ENCODE measurements at places on chromosomes 16 and 17. TPM values are rescaled to one million over a fixed set of nuclear protein-coding genes. Genes with fewer than 3 reads are reported as not detected.

Gene KRTAP9-2
- not detected for total RNA-seq

Gene SOCS1
- 2.3 TPM for total RNA-seq

Gene IL21R
- 0.67 TPM for total RNA-seq

Gene ACSM2A
- total RNA-seq: not detected

Gene CCDC200
- total RNA-seq: not detected

Gene CARD14
- not detected for total RNA-seq

Gene TBC1D26
- total RNA-seq: not detected

Gene HP
- total RNA-seq: not detected

Gene TBX2
- total RNA-seq: 1.8 TPM

Gene PIGW
- total RNA-seq: 27.9 TPM

GRCh38 chr16:46961373-46962353 is 11.8 kb downstream of the DNAJA2 start:
- DNase-seq: peak; percentile 13

DNA sequence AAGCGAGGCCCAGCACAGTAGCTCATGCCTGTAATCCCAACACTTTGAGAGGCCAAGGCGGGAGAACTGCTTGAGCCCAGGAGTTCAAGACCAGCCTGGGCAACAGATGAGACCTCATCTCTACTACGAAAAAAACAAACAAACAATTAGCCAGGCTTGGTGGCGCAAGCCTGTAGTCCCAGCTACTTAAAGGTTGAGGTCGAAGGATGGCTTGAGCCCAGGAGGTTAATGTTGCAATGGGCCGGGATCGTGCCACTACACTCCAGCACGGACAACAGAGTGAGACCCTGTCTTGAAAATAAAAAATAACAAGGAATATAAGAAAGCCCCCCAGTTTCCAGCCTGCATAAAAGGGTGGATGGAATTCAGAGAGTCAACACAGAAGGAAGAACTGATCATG is 40.3 kb downstream of the ARHGAP17 start:
- no peak for DNase-seq

GRCh38 chr16:67774457-67774853 is 31.9 kb downstream of the RANBP10 start:
- DNase-seq: no peak

DNA sequence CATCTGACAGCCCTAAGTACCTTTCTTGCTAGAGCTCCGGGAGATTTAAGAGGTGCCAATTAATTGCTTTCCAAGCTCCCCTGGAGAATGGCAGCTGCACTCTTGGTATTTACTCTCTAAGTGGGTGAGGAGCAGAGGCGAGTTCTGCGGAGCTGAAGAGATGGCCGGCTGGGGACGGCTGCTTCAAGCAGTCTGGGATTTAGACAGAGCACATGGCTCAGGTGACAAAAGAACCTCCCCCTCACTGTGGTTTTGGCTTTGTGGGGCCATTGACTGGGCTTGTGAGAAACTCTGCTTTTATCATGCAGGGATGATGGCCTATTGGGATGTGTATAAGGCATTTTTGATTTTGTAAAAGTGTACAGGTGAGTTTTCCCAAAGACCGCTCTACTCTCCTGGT is 239.3 kb upstream of the EEF2KMT start:
- DNase-seq: no peak

DNA sequence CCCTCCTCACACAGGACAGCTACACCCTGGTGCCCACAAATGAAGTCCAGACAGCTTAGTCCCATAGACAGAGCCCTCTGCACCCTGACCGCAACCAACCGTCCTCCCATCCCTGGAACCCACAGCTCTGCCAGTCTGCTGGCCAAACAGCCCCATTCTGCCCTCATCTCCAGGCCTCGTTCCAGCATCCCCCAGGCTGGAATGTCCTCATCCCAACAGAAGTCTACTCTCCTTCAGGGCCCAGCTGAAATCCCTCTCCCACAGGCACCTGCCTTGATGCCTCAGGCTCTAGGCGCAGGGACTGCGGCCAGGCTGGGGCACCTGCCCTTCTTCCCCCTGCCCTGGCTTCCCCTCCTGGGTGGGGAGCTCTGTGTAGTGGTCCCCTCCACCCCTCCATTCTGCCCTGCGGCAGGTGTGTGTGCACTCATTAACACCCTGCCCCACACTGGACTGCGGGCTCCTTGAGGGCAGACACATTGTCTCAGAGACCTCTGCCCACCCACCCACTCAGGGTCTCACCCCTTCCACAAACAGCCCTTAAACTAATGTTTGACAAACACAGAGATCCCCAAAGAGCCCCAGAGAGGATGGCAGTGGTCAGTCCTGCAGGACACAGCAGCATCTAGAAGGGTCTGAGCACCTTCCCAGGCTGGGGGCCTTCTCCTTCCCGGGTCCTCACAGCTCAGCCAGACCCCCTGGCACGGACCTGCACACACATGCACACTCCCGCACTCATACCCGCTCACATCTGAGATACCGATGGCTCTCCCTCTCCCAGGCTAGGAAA is 820 bp downstream of the GRIN2C start:
- DNase-seq: no peak

- DNase-seq: no peak
These were observed 160.6 kb downstream of the MAF start for GRCh38 chr16:79439901-79440300.

DNA sequence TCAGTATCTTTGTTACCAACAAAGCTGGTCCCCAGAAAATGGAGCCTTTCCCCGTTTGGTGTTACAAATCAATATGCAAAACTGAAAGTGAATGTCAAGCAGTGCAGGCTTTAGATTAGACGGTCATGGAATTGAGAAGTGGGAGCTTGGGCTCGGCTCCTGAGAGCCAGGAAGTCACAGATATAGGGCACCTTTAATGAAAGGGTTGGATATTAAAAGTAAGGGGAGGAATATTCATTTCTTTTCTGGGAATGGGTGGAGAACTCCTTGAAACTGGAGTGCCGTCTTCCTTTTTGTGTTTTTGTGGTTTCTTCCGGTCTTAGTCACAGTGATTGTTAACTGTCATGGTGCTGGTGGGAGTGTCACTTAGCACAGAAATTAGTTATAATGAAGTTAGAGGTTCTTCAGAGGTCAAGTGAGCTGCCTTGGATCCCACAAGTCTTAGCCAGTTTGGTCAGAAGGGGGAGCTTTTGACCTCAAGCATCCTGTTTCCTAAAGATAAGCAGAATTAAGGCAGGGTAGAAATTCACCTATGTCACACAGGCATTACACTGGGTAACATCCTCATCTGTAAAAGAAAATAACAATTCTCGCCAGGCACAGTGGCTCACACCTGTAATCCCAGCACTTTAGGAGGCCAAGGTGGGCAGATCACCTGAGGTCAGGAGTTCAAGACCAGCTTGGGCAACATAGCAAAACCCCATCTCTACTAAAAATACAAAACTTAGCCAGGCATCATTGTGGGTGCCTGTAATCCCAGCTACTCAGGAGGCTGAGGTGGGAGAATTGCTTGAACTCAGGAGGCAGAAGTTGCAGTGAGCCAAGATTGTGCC is 9.6 kb upstream of the EIF1 start:
- DNase-seq: peak; percentile 94

GRCh38 chr17:14340857-14341754 is 40.2 kb downstream of the HS3ST3B1 start:
- no peak for DNase-seq

All from HT1080 (cell line).